NCI-H187 (cell line): ENCODE measurements at places on chromosomes 2 and 18.

DNA sequence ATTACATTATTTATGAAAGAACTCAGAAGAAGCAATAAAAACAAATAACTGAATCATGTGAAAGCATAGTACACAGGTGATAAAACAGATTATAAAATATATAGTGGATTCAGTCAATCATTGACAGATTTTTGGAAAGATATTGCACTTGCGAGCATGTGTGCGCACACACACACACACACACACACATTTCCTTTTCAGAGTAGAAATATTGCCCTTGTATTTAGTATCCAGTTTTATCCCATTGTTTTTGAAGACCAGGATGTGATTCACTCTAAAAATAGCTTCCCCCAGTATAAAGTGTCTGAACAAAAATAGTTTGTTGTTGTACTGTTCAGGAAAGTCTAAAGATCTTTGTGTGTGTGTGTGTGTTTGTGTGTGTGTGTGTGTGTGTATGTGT is 145.5 kb downstream of the CALCRL start:
- DNase-seq = no peak

GRCh38 chr2:164314148-164314547 is 307.1 kb downstream of the GRB14 start:
- no peak for DNase-seq

- no peak for DNase-seq
Observed at GRCh38 chr2:241540401-241540770, 18.2 kb upstream of the BOK start.

DNA sequence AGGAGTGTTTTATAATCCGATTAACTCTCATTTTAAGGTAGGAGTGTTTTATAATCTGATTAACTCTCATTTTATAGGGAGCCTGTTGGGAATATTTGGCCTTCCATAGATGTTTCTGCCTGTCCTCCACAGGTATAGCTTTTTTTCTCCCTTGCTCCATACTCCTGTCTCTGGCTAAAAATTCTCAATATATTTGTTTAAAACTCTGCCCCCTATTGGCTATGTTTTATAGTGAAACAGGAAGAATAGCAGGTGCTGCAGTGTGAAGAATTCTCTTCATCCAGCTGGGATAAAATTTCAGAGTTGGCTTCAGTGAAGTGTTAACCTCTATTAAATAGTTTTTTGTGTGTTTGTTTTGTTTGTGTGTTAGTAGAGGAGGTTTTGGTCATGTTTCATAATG is 1046.0 kb upstream of the TMEFF2 start:
- DNase-seq = no peak

GRCh38 chr2:88074854-88075292 is 7.2 kb downstream of the SMYD1 start:
- no peak for DNase-seq

DNA sequence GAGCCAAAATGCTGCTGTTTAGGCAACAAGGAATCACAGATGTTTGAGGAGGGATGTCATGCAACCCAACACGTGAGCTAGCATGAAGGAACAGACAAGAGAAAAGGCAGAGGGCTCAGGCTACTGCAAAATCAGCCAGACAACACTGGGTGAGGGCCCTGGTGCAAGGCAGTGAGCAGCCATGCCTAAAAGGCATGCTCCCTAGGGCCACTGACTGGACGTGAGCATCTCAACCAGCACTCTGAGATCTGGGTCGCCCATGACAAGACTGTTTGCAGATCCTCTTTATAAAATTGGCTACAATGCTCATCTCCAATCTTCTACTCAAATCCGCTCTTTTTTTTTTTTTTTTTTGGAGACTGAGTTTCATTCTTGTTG is 49.1 kb downstream of the KIAA2012 start:
- no peak for DNase-seq

- DNase-seq = no peak
Observed at GRCh38 chr18:63975628-63976027, 5.7 kb downstream of the SERPINB8 start.

- no peak for DNase-seq
Observed at GRCh38 chr2:217225596-217225995, 365.7 kb upstream of the TNP1 start.

DNA sequence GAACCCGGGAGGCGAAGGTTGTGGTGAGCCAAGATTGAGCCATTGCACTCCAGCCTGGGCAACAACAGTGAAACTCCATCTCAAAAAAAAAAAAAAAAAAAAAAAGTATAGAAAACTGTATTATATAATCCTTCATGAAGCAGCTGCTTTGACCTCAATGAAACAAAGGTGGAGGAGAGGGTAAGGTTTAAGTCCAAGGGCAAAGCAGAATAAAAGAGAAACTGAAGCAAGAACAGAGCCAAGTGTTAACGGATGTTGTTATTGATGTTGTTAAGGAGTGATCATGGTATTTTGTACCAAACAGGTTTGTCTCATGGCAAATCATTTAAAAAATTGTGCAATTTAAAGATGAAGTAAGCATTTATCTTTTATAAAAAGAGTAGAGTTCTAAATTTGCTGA is 7.4 kb downstream of the RAPH1 start:
- DNase-seq = no peak

DNA sequence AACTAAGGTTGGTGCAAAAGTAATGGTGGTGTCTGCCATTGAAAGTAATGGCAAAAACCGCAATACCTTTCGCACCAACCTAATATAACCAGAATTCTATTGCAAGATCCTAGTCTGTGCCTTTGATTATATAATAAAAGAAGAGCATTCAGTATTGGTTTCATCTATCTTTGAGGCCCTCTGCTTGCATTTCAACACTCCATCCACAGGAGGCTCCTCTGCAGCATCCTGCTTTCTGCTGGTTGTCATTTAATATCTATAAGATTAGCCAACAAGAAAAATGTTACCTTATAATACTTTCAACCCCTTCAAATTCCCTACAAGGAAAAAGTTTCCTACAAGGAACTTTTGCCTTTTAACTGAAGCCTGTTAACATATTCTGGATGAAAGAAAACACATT is 139.2 kb downstream of the CDCA7 start:
- DNase-seq = no peak

- DNase-seq = no peak
Observed at GRCh38 chr2:71566372-71566771, 113.0 kb downstream of the DYSF start.

DNA sequence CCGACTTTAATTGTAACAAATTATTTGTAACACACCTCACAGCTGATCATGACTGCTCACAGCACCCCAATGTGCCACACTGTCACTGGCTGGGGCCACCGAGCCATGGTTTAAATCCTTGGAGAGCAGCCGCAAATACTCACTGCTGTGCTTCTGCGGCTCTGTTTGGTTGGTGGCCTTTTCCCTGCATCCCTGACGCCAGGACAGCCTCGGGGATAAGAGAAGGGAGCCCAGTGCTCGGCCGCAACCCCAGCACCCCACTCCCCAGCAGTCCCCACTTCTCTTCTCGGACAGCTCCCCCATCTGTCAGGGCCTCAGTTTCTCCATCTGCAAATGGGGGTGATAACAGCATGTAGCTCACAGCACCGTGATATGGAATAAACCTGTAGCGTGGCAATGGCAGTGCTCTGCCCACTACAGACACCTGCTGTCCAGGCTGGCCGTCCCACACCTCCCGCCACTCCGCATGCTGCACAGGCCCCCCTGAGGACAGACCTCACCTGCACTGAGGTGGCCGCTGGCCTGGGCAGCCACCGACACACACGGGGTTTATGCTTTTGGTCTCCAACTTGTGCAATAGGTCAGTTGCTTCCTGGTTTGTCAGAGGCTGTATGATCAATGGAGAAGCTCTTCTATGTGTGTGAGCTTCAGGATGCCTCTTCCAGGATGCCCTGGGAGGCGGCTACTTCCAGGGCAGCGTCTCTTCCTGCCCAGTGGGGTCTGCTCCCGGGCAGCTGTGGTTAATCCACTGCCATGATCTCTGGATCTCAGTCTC is 87.1 kb downstream of the NDUFA10 start:
- no peak for DNase-seq

GRCh38 chr2:85886590-85886989 is 2.2 kb downstream of the ST3GAL5 start:
- DNase-seq = no peak

DNA sequence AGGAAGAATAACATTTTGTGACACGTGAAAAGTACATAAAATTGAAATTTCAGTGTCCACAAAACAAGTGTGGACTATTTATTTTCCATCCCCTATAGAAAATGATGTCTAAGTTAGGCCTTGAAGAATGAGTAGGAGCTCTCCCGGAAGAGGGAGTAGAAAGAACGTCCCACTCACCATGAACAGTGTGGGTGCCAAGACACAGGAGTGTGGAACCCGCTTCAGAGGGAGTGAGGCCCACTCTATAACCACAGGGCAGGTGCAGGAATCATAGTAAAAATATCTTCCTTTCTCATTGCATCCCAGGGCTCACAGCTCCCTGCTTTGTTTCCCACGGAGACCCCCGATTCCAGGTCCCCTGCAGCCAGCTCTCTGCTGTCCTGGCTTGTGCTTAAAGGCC is 5.2 kb downstream of the KCNF1 start:
- DNase-seq = no peak
